Stimulated activated CD4-positive, alpha-beta T cell treated with anti-CD3 and anti-CD28 coated beads, Interleukin-1b, Interleukin-23, amount 100 ng/mL, for 1 hour (primary cell): ENCODE measurements at places on chromosomes 7 and 10.

- no peak for DNase-seq
Observed at GRCh38 chr7:34406848-34407530, 251.0 kb upstream of the NPSR1 start.

GRCh38 chr7:14424675-14425074 lies 435.2 kb upstream of the ETV1 start:
- DNase-seq = no peak

DNA sequence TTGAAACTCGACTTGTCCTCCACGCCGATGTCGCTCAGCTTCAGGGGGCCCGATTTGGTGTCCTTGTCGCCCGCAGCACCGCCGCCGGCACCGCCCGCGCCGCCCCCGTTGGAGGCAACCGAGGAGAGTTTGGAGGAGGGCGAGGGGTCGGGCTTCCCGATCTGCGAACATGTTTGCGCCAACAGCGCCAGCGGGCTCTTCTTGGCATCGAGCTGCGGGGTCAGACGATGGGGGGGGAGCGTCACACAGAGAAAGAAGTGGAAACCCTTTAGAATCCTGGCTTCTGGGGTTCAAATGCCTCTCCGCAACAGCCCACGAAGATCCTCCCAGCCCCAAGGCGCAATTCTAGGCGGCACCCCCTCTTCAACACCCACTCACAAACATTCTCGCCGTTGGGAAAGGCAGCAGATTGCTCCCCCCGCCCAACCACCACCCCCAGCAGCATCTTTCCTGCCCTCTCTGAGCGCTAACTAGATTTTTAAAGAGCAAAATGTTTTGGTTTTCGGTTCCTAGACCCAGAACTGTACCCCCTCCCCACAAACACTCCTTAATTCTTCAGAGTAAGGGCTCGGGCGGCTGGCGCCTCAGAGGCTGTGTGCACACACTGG lies 1.3 kb downstream of the ZNF503 start:
- DNase-seq = no peak

DNA sequence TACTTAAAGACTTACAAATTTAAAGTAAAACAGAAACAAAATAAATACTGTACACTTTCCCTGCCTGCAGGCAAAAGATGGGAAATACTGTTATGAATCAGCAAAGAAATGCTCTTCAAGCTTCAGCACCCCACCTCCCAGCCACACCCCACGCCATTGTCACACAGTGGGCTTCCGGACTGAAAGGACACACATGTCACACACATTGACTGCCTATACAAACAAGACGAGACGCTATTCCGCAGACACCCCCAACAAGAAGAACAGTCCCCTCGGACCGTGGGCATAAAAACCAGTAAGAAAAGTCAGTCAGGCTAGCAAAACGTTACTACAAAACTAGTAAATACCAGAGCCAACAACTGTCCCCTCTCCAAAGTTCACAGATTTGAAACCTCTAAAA lies 22.2 kb upstream of the PARP12 start:
- DNase-seq = no peak

GRCh38 chr7:80054356-80054755 lies 80.3 kb upstream of the GNAI1 start:
- DNase-seq = no peak

GRCh38 chr10:78634835-78635234 lies 433.9 kb upstream of the ZMIZ1 start:
- DNase-seq = no peak

GRCh38 chr10:62109587-62110293 lies 158.9 kb downstream of the RTKN2 start:
- DNase-seq = no peak

GRCh38 chr10:85600026-85600743 lies 766.4 kb downstream of the GRID1 start:
- no peak for DNase-seq

DNA sequence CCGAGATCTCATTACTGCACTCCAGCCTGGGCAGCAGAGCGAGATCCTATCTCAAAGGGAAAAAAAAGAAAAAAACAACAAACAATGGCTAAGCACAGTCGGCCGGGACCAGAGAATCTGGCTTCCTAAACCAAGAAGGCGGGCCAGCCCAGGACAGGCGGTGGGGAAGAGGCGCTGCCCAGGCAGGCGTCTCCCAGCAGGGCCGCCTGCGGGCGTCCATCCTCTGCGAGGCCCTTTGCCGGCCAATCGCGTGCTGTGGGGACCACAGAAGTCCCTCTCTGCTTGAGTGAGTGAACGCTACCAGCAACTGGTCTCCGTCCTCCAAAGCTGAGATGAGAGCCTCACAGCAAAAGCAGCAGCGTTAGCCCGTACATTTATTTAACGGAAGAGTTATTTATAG lies 14.7 kb upstream of the BMS1 start:
- no peak for DNase-seq

DNA sequence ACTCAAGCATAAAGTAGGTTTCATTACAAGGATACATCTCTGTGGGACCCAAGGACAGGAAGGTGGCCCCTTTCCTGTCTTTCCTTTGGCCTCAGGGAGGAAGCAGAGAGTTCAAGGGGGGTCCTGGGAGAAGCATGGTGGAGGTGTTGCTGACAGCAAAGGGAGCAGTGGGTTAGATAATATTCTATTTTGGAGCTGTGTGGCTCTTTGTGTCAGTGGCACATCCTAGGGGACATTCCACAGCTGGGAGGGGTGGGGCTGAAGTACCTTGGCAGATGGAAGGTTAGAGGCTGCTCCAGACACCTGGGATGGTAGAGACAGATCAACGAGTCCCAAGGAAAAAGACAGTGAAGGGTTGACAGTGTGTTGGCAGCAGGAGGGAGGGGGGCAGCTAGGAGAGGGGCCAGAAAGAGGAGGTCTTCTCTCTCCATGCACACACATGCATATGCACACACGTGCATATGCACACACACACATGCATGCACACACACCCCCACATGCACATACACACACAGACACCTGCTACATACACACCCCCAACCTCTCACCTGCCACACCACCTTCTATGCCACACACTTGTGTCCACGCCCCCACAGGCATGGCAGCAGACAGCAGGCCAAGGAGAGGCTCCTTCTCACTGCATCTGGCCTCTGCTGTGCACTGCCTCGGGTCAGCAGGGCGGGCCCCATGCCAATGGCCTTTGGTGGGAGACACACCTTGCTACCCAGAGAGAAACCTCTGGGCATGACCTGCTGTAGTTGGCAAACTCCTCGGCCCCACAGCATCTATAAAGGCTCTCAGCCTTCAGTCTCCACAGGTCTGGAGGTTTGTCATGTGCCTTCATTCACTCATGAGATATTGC lies 5.6 kb upstream of the POLD2 start:
- DNase-seq = no peak

GRCh38 chr7:29248713-29249382 lies 54.3 kb downstream of the CHN2 start:
- DNase-seq = no peak

- no peak for DNase-seq
Observed at GRCh38 chr7:88205179-88205578, 14.7 kb downstream of the SRI start.

DNA sequence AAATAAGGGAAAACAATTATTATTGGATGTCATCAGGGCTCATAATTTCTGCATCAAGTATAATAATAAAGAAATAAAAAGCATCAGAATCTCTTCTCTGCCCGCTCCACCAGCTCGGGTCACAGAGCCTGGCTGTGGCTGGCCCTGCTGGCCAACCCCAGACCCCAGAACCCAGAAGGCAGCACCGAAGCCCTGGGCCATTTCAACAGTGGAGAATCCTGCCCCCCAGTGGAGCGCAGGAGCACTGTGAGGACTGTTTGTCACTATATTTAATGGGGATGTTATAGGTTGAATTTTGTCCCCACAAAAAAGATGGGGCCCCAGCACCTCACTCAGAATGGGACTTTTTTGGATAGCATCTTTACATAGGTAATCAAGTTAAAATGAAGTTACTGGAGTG lies 27.3 kb downstream of the DENND11 start:
- no peak for DNase-seq

DNA sequence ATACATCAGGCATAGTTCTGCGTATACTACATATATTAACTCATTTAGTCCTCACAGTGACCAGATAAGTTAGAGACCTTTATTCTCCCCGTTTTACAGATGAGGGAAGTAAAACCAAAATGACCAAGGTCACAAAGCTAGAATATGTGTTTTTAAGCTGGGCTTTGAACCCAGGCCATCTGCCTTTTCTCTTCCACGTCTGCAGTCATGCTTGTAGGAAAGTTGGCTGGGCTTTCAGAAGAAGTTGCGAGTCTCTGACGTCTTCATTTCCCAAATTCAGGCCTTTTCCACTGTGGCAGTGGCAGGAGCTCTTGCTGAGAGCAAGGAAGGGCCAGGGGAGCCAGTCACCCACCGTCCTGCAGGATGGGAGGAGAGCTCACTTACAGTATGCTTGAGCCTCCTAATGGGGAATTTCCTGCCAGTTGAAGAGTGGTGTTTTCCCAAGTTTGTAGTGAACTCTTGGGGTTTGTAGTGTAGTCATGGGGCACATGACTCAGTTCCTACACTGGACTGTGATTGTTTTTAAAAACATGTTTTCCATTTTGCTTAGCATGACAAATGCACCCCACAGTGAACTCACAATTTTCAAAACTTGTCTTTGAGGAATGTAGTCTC lies 34.2 kb downstream of the CYP17A1 start:
- no peak for DNase-seq
